M059J (cell line): ENCODE measurements at places on chromosomes 1 and 21. TPM values are rescaled to one million over a fixed set of nuclear protein-coding genes. Genes with fewer than 3 reads are reported as not detected.

HUNK gene
- 0.05 and 0.15 TPM in 2 replicates for total RNA-seq

- no peak for DNase-seq
Measured at GRCh38 chr21:33820230-33820770, 95.3 kb downstream of the ATP5PO start.

GRCh38 chr21:33894736-33895288, 20.8 kb downstream of the ATP5PO start:
- DNase-seq = peak; percentile 84

GRCh38 chr21:34983680-34984086, 65.4 kb downstream of the RUNX1 start:
- peak; percentile 97 for DNase-seq

GBP6 gene
- total RNA-seq = 0.22 and 0.57 TPM in 2 replicates

- DNase-seq = no peak
Measured at GRCh38 chr1:46011121-46011695, 121.2 kb downstream of the PIK3R3 start.

DNA sequence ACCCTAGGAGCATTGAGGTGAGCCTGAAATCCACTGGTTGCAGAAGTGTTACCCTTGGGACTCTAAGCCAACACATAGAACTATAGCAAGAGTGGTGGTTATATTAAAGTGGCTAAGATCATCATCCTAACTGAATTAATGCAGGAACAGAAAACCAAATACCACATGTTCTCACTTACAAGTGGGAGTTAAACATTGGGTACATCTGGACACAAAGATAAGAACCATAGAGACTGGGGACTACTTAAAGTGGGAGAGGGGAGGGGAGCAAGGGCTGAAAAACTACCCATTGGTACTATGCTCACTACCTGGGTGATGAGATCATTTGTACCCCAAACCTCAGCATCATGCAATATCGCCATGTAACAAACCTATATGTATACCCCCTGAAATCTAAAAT, 100.0 kb downstream of the SLC25A24 start:
- no peak for DNase-seq

DNA sequence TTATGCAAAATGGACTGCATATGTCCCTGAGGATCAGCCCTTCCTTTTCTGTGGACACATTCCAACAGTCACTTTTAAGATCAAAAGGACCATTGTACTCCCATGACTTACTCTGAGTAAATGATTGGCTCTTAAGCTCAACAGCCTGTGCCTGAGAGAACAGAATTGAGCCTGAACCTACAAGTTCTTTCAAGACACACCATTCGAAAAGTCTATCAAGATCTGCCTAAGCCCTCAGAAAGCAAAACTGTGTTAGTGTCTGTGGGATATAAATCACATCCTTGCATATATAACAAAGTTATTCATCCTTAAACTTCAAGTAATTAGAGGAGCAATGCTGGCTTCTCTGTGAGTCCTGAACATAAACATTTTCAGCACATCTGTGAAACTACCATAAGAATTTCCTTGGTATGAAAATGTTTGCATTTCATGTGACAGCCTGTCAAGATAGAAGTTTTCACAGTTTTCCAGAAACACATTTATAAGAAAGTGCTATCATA, 41.6 kb downstream of the PCNX2 start:
- DNase-seq = no peak

GRCh38 chr1:170985406-170985805, 50.1 kb downstream of the MROH9 start:
- DNase-seq = no peak

DNA sequence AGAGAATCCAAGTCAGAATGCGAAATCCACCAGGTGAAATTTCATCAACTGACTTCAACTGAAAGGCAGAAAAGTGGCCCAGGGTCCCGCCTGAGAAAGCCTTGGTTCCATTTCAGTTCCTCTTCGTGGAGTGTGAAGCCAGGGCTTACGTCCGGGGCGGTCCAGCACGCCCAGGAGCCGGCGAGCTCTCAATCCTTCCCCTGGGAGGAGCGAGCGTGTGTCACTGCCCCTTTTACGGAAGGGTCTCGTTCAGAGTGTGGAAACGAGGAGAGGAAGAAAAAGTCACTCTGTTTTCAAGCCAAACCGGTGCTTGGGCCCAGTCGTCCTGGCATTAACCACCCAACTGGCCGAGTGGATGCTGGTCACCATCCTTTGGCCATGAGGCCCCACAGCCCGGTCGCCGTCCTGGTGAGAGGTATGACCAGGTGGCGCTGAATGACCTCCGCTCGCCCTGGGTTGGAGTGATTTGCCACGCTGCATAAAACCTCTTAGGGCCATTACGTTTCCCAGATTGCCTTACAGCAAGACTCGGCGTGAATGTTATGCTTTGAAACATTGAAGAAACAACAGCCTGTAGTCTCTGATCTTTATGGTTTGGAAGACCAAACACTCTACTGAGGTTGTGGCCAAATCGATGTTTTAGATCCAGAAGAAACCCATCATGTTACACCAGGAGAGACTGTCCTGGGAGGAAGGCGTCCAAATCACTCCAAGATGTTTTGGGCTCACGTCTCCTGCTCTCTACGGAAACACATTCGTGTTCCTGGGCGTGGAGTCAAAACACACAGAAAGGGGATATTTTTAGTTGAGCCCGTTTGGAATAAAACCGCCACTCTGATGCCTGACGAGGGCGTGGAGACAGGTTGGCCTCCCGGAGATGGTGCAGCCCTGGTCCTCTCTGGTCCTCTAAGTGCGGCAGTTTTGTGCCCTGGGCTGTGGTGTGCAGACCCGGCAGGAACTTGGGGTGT, 93.6 kb upstream of the ACTRT2 start:
- DNase-seq = no peak

DNA sequence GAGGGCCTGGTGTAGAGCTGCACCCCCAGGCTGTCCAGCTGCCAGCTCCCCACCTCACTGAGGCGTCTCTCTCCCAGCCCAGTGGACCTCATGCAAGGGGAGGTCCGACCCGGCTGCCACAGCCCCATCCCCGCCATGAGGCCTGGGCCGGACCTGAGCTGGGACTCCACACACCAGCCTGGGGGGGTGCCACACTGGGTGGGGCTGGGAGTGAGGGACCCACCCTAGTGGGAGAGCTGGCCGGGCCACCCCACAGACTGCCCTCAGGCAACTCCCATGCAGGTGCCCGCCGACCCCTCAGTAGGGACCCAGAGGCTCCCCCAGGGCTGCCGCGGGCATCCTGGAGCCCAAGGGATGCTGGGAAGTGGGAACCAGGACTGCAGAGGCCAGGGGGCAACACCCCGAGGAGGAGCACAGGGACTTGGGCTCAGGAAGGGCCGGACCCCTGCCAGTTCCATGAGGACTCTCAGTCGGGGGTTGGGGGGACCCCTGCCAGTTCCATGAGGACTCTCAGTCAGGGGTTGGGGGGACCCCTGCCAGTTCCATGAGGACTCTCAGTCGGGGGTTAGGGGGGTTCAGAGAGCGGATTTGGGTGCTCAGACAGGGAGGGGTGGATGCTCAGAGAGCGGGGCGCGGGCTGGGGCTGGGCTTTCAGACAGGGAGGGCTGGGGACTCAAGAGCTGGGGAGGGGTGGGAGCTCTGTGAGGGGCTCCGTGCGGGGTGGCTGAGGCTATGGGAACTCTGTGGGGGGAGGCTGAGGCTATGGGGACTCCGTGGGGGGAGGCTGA, 1.2 kb upstream of the RNF223 start:
- DNase-seq = no peak

GRCh38 chr1:169528215-169529067, 42.7 kb upstream of the SLC19A2 start:
- DNase-seq = no peak

DNA sequence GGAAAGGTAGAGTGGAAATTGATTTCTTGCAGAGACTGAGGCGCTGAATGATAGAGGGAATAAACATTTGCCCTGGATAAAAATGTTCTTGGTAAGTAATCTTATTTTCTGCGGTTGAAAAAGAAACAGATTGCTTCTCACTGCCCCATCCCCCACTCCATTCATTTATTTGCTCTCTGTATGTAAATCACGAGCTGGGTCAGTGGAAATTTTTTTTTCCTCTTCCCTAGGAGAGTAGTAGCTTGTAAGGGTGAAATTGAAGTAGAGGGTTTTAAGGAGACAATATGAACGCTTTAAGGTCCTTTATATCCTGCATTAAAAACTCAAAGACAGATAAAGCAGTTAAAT, 1.4 kb upstream of the BRINP3 start:
- DNase-seq = no peak

DNA sequence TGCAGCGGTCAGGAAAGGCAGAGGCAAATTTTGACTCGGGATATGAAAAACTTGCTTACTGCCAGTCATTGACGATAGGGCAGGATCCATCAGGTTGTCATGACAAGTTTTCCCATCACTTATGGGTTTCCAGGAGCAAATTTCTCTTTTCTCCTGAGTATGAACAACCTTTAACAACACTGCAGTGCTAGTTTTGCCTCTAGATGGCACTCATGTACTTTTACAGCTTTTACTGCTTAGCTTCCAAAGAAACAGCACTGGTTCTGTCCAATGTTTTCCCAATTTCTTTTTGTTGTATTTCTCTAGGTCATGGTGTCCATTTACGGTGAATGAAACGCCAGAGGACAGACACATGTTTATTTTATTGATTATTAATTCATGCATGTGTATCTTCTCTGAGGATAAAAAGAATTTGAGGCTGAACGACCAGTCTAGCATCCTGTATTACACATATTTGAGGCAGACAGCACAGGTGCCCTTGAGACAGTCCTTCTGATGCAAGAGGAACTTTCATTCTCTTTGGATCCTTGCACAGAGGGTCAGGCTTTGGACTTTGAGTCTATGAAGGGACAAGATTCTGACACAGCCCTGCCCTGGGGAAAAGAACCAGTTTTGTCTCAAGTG, 112.3 kb upstream of the TRABD2B start:
- peak; percentile 45 for DNase-seq

CR1 gene
- not detected in 2 replicates for total RNA-seq

GRCh38 chr1:39410915-39411436, 80.5 kb upstream of the BMP8A start:
- peak; percentile 92 for DNase-seq

ERG gene
- 0.10 TPM in 1 of 2 replicates, not detected in the other for total RNA-seq

DNA sequence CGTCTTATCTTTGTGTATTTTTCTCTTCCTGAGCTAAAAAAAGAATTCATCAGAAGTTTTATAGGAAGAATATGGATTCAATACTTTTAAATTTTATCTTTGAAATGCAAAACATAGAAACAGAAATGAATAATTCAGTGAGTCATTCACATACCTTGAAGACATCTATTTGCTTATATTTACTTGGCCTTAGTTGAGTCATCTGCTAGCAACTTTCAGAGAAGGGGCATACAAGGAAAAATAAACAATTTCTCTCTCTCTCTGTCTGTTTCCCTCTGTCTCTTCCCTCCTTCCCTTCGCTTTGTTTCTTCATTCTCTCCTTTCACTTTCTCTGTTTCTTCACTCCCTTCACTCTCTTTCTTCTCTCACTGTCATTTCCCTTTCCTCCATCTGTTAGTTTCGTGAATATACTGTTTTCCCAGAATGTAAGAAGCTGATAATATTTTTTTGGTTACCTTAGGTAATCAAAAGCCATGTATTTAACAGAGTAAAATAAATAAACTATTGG, 477.2 kb downstream of the BRINP3 start:
- peak; percentile 22 for DNase-seq

GRCh38 chr1:247638781-247639180, 33.4 kb downstream of the OR2G3 start:
- no peak for DNase-seq

C1orf141 gene
- total RNA-seq = not detected in 2 replicates

- no peak for DNase-seq
Measured at GRCh38 chr1:89565521-89565920, 40.9 kb downstream of the LRRC8B start.

DNA sequence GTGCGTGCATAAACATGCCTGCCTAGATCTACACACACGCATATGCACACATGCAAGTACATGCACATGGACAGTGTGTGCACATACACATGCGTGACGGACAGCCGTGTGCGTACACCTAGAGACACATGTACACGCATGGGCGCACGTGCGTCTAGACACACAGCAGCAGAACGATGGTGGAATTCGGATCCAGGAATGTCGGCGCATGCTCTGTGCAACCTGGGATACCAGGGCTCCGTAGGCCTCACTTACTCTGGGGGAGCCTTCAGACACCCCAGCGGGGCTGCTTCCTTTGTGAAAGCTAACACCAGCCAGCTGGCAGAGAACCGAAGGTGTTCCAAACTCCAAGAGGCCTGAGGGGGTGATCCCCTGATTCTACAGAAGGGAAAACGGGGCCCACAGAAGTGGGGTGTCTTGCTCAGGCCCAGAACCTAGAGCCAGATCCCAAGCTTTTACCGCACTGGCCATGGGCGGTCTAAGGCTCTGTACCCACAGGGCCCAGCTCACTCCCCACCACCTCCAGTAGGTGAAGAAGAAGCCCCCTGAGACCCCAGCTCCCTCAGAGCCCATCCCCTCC, 27.4 kb upstream of the ARHGEF16 start:
- DNase-seq = no peak

- no peak for DNase-seq
Measured at GRCh38 chr1:17194615-17195528, 10.1 kb upstream of the PADI1 start.

GRCh38 chr1:167905182-167905581, 8.8 kb downstream of the ADCY10 start:
- DNase-seq = no peak

TMEM52 gene
- total RNA-seq = not detected in 2 replicates

S100A7 gene
- total RNA-seq = not detected in 2 replicates

- no peak for DNase-seq
Measured at GRCh38 chr1:94874423-94874822, 52.5 kb downstream of the CNN3 start.

EFCAB14 gene
- 71.6 and 113 TPM in 2 replicates for total RNA-seq

GRCh38 chr1:166080277-166080966, 86.4 kb downstream of the FAM78B start:
- DNase-seq = no peak

GRCh38 chr1:43052786-43053439, 94.2 kb upstream of the SLC2A1 start:
- no peak for DNase-seq

- DNase-seq = no peak
Measured at GRCh38 chr1:175885326-175885725, 141.9 kb upstream of the TNR start.
